Stimulated activated CD8-positive, alpha-beta memory T cell treated with anti-CD3 and anti-CD28 coated beads, Interleukin-2, amount 100 ng/mL, for 1 hour (primary cell): ENCODE measurements at places on chromosomes 7 and 10.

DNA sequence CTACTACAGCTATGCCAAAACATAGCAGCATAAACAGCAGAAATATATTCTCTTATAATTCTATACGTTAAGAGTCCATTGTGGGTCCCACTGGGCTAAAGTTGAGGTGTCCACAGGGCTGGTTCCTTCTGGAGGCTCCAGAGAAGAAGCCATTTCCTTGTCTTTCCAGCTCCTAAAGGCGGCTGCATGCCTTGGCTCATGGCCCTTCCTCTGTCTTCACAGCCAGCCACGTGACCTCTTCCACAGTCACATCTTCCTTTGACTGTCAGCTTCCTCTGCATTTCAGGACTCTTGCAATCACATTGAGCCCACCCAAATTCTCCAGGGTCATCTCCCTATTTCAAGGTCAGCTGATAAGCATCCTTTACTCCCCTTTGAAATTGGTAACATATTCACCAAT lies 17.2 kb downstream of the NACAD start:
- no peak for DNase-seq

GRCh38 chr10:84375011-84375410 lies 46.6 kb downstream of the CCSER2 start:
- no peak for DNase-seq

GRCh38 chr10:124522933-124523871 lies 61.6 kb downstream of the LHPP start:
- no peak for DNase-seq

- DNase-seq: no peak
These were observed 113.1 kb downstream of the ADARB2 start for GRCh38 chr10:1624240-1624639.

DNA sequence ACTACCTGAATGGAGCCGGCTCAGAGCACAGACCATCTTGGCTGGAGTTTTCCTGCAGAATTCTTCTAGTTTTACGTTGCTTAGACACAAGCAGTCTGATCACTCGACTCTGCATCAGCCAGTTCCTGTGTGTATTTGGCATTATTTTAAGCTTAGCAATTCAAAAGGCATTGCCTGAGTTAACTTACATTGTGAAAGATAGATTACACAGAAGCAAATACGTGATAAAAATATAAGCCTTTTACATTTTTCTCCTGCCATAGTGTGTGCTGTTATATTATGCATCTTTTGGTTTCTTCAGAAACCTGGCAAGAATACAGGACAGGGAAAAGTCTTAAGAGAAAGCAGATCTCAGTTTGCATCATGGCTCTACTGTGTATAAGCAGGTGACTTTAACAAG lies 98.1 kb downstream of the LRRC4 start:
- DNase-seq: no peak

- no peak for DNase-seq
These were observed 21.7 kb downstream of the GTF2IRD1 start for GRCh38 chr7:74475243-74475986.

- no peak for DNase-seq
These were observed 300.8 kb downstream of the PARD3 start for GRCh38 chr10:34514290-34514689.

DNA sequence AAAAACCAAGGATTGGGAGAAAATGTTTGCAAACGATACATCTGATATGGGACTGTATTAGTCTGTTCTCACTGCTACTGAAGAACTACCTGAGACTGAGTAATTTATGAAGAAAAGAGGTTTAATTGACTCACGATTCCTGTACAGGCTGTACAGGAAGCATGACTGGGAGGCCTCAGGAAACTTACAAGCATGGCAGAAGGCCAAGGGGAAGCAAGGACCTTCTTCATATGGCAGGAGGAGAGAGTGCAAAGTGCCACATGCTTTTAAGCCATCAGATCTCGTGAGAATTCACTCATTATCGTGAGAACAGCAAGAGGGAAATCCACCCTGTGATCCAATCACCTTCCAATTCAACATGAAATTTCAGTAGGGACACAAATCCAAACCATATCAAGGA lies 11.0 kb downstream of the ZNF713 start:
- no peak for DNase-seq
